ENCODE measurements at places on chromosomes 3 and 15. TPM values are rescaled to one million over a fixed set of nuclear protein-coding genes. Genes with fewer than 3 reads are reported as not detected.

DNA sequence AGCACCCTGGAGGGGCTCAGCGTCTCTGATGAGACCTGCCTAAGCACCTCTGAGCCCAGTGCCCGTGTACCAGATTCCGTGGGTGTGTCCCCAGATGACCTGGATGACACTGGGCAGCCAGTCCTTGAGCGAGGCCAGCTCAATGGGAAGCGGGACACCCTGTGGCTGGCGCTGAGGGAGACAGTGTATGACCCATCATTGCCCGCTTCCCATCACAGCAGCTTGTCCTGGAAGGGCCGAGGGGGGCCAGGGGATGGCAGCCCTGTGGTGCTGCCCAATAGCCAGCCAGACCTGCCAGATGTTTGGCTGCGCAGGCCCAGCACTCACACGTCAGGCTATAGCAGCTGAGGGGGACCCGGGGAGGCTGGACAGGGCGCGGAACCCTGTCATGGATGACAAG, 12.0 kb downstream of the DISP2 start:
- no peak for DNase-seq

GRCh38 chr3:147620906-147621305, 211.7 kb downstream of the ZIC1 start:
- no peak for DNase-seq

DNA sequence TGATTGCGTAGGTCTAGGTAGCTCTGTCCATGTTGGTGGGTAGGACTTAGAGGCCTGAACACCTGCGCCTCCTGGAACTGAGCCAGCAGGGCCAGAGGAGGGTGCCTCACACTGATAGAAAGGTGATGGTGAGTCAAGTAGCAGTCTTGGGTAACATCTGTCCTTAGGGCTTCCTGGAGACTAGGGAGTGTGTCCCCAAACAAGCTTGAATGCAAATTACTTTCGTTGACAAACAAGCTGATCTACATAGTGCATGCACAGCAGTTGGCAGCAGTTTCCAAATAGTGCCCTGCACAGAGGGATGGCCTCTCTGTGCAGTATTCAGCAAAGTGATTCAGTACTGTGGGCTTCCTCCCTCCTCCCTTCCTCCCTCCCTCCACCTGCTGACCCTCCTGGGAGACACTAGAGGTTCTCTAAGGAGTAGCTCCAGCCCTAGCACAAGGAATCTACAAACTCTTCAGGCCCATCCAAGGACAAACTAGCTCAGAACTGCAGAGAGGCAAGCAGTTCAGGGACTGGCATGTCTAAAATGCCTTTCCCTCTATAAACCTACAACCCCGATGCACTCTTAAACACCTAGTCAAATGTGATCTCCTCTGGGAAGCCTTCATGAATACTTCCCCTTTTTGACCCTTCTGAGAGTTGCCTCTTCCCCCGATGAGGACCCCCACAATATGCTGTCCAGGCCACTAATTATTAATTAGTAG, 61.0 kb downstream of the TLE3 start:
- no peak for DNase-seq

DNA sequence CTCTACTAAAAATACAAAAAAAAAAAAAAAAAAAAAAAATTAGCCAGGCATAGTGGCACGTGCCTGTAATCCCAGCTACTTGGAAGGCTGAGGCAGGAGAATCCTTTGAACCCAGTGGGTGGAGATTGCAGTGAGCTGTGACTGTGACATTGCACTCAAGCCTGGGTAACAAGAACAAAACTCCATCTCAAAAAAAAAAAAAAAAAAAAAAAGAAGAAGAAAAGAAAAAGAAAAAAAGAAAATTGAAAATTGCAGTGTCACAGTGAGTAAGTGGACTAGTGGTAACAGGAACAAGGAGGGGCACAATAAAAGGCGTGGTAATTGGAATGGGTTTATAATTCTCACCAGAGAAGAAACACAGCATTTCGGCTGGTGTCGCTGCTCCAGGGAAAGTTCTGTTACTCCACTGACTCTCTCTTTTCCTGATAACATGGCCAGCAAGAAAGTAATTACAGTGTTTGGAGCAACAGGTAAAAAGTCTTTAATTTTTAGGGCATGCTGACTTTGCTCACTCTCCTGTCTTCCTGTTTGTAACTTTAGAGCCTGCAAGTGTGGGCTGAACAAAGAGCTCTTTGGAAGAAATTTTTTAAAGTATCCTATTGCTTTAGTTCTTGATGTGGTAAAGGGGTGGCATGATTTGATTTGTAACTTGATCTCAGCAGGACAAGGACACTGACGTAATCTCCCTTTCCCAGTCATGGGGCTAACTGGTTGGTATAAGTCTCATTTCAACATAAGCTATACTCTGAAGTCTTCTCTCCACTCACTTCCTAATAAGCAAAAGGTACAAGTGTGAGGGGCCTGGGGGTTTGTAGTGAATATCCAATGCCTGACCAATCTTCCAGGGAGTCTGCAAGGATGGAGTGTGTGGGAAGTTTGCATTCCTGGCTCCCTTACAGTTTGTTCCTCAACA, 22.1 kb upstream of the TRA2B start:
- peak; percentile 92 for DNase-seq

- DNase-seq = no peak
Observed at GRCh38 chr3:178558637-178559036, 22.4 kb downstream of the KCNMB2 start.

GOLGA6L10 gene
- 0.26 TPM for total RNA-seq

DNA sequence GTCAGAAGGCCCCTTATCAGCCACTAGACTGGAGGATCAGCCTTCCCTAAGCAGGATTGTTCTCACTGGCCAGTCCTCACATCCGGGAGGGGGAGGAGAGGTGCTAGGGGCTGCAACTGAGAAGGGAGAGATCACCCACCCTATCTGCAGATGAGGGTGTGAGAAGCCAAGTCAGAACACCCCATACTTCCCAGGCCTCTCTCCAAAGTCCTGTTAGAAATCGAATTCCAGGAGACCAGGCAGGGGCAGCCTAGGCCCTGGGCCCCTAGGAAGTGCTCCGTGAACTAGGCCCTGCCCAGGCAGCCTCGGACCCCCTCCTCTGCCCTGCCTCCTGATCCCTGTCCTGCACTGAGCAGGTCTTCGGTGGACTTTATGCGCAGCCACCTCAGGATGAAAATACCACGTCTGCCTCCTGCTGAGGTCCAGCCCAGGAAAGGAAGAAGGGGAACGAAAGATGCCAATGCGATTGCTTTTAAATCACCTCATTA, 933 bp downstream of the DZIP1L start:
- peak; percentile 43 for DNase-seq

DNA sequence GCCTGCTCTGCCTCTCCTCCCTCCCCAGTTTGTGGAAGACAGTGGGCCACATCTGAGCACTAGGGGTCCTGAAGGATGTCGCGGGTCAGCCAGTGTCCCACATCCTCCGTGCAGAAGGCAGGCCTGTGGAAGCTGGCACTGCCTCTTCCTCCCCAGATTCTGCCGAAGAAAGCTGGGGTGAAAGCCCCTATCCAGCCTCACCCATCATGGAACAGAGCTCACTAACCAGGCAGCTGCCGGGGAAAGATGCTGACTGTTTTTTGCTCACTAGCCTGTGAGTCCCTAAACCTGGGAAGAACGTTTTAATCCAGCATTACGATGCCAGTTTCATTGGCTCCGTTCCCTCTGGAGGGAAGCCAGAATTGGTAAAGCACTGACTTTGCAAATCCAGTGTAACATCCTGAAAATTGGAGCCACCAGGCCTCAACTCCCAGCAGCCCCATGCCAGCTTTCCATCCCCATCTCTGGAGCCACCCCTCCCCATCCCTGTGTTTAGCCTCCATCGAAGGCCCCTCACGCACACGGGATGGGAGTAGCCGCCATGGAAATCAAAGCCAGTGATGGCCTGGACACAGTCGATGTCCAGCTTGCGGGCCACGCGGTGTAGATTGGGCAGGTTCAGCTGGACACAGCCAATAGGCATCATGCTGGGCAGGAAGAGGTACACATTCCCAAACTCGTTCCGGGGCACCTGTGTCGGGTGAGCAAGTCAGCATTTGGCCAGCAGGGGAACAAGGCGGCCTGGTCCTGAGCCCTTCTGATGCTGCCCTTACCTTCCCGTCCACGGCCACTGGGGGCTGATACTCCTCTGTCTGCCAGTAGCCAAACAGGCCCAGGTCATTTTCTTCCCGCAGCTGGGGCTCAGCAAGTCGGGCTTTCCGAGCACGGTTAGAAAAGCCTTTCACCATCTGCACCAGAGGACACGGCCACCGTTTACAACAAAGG, 23.5 kb downstream of the TMEM43 start:
- DNase-seq = no peak

DNA sequence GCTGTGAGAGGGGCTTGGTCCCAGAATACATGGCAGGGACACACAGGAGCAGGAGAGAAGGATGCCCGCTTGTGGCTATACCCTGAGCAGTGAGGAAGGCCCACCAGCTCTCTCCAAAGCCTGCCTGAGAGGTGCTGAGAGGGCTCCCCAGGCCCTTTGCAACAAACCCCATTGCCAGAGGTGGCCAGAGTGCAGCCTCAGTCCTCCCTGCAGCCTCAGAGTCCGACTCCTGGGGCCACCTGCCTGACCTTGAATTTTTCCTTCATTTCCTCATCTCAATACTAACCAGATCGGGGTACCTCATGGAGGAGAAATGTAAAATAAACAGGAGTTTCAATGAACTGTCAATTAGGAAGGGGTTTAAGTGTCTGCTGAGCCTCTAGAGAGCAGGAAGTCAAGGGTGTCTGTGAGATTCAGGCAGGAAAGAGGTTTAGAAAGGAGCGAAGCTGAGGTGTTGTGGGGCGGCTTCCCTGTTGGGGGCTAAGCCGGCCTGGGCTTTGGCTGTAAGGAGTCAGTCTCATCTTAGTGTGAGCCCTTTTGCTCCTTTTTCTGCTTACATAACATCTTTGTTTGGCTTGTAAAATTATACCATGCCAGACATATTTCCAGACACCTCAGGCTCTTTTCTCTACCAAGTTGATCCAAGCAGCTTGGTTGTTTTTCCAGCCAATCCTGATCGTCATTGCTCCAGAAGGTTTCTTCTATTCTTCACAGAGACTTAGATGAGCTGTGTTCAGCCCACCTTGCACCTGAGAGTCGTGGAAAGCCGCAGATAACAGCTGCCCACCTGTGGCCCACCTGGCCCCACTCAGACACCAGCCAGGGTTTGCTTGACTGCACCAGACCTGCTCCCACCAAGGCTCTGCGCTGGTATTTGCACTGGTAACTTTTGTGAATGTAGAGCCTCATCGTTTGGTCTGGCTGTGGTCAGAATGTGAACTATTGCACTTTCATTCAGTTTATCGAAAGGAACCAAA, 36.7 kb downstream of the CMTM7 start:
- no peak for DNase-seq

CYP11A1 gene
- total RNA-seq = 0.33 TPM

- no peak for DNase-seq
Observed at GRCh38 chr3:53067567-53067966, 21.7 kb upstream of the SFMBT1 start.

- DNase-seq = peak; percentile 26
Observed at GRCh38 chr3:169604568-169604967, 58.9 kb downstream of the MECOM start.

GRCh38 chr15:86916671-86917360, 837.1 kb downstream of the AGBL1 start:
- DNase-seq = no peak

DNA sequence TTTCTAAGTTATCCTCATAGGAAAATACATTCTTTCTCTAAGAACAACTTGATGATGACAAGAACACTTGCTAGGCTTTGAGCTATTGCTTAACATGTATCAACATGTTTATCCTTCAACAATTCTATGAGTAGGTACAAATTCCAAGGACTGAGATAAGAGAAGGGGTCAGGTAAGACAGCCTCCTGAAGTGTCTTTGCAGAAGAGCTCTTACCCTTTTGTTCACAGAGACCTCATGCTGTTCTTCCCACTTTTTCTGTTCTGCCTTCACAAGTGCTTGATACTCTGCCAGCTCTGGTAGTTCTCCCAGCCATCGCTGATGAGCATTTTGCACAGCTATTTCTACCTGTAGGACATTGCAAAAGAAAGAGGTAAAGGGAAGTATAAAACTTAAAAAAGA, 50.9 kb downstream of the CEP152 start:
- no peak for DNase-seq

APBA2 gene
- 18.2 TPM for total RNA-seq

SNX33 gene
- 19.5 TPM for total RNA-seq

LIPH gene
- total RNA-seq = under 0.01 TPM

DNA sequence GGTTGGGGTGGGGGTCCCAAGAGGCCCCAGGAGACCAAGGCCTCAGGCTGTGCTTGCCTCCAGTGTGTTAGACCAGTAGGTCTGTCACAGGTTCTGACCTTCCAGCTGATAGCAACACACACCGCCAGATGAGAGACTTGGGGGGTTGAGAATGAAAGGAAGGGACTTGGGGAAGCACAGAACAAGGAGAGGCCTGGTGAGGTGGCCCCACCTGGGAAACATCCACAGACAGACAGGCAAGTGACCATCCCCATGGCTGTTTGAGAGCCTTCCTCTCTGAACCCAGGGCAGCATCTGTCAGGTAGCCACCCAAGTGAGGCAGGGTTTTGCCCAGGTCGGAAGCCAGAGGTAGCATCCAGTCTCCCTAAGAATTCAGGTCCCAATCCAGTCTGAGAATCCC, 35.0 kb upstream of the VPS8 start:
- DNase-seq = no peak

COL6A5 gene
- under 0.01 TPM for total RNA-seq

DNA sequence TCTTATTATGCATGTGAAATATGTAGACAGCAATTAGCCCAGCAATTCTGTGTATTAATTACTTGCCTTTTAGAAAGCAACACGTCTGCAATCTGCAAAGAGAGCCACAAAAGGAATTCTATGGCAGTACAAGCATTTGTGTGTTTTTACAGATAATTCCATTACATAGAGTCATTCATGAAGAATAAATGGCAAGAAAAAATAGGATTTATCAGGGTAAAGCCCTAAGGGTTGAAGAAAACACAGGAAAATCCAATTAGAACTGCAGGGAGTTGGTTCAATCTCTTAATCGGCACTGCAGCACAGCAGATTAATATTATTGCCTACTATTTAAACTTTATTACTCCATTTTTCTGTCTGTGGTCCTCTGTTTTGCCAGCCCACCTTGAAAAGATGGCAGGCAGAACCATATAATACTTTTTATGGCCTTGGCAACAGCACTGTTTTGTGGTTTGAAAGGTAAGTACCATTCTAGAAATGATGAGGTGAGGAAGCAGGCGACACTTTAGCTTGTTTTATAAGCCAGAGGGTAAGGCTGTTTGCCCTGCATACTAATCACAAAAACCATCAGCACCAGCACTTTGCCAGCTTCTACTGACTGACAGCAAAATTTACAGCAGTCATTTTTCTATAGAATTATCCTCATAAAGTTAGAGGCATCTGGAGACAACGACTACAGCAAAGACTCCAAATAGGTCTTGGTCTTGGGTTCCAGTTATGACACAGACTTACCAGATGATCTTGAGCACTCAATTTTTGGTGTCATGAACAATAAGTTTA, 638.2 kb upstream of the NAALADL2 start:
- no peak for DNase-seq

All from fibroblast of lung (primary cell).